ENCODE measurements at places on chromosomes 16 and 17.

GRCh38 chr17:35185849-35186248, 8.3 kb downstream of the SLC35G3 start:
- DNase-seq: no peak

DNA sequence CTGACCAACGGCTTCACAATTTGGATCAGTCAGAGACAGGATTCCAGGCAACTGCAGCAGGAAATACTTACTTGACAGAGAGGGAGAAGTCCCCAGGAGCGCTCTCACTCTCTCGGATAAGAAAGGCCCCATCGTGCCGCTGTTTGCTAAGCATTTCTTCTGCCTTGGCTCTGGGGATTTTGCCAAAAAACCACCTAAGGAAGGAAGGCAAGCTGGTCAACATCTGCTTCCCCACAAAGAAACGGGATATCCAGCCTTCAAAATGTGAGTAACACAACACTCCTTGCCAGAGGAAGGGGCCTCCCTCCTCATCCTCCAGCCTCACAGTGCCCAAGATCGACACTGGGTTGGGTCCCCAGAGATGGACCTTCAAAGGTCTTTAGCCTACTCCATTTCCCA, 36.6 kb upstream of the SLC25A19 start:
- DNase-seq: no peak

- no peak for DNase-seq
Measured at GRCh38 chr17:49524473-49525359, 29.6 kb downstream of the NGFR start.

DNA sequence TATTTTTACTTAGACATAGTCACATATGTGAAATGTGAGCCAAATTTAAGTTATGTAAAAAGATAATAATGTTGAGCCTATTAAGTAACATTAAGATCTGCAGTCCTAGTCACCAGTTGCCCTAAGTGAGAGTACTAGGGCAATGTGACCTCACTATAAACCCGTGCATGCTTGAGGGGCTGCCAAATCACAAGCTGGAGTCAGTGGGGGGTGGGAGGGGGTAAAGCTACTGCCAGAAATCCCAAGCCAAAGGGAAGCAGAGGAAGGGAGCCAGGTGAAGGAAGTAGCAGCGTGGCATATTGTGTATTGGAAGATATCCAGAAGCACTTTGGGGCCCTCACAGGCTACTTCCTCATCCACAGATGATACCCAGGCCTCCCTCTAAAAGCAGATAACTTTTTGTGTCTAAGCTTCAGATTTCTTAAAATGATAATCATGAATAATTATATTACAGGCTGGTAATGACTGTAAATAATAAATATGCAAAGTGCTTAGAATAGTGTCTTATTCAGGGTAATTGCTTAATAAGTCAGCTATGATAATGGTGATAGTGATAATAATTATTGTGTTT, 134.1 kb downstream of the CA10 start:
- no peak for DNase-seq

GRCh38 chr16:65947951-65948350, 418.5 kb upstream of the CDH5 start:
- DNase-seq: no peak

DNA sequence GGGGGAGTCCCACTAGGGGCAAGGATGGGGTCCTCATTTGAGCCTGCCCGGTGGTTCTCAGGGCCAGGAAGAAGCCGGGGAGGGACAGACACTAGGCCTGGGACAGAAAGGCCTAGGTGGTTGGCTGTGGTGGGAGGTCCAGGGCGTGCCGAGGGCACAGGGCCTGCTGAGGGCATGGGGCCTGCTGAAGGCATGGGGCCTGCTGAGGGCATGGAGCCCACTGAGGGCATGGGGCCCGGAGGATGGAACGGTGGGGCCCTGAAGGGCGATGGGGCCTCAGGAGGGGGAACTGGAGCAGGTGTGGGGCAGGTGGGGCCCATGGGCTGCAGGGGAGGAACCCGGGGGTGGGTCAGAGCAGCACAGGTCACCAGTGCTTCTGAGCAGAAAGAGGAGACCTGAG, 31.2 kb downstream of the PELP1 start:
- DNase-seq: no peak

DNA sequence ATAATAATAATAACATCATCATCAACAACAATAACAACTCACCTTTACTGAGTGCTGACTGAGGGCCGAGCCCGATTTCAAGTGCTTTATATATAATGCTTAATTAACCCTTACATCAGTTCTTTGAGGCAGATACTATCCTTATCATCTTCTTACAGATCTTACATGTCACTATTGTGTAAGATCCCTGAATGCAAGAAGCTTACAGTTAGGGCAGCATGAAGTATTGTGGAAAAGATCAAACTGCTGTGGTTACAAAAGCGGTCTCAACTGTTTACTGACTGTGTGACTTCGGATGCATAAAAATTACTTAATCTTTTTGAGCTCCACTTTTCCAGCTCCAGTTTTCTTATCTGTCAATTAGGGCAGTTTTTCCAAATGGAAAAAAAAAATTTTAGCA, 3.3 kb downstream of the VAT1 start:
- DNase-seq: no peak

DNA sequence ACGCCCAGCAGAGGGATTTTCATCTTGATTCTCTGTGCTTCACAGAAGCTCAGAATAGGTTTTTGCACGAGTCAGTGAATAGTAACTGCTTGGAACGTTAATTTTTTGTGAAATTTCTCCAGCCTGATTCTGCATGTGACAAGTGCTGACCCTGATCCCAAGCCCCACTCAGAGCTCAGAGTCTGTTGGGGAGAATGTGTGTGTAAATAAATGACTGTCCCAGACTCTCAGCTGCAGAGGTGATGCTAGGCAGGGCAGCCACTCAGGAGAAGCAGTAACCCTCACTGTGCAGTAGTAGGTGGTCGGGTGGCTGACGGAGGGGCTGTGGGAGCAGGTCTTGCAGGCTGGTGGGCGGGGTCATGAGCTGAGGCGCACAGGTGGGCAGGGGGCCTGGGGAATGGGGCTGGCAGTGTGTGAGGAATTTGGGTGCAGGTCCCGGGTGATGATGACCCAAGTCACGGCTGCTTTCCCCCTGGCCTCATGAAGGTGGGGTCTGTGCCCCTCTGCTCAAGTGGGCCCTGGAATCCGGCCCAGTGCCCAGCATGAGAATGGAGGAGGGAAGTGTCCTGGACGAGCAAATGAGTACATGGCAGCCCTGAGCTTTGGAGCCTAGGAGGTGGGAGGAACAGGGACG, 16.3 kb upstream of the FOXK2 start:
- no peak for DNase-seq

DNA sequence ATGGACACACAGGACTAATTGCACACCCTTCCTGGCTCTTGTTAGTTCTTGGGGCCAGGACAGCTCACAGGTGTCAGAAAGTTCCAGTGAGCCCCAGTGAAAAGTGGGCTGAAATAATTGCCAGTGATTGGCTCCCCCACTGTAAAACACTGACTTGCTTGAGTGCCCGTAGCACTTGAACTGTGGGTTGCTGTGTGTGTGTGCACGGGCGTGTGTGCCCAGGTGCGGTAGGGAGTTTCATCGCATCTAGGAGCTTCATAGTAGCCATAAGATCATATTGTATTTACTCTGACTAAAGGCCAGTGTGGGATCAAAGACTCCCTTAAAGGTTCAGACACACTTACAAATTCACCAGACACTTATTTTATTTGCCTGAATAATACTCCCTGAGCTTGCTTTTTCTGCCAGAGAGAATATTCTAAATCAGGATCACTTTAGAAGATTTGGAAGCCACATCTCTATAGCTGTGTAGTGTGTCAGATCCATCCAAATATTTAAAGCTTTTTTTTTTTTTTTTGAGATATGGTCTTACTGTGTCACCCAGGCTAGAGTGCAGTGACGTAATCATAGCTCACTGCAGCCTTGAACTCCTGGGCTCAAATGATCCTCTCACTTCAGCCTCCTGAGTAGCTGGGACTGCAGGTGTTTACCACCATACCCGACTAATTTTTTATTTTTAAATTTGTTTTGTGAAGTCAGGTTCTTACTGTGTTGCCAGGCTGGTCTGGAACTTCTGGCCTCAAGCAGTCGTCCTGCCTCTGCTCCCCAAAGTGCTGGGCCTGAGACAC, 11.4 kb downstream of the UNK start:
- no peak for DNase-seq

- DNase-seq: no peak
Measured at GRCh38 chr16:84544031-84544773, 39.7 kb upstream of the MEAK7 start.

- DNase-seq: no peak
Measured at GRCh38 chr17:10663231-10663630, 6.1 kb upstream of the MYH3 start.

GRCh38 chr17:45398800-45399199, 33.9 kb downstream of the ARHGAP27 start:
- no peak for DNase-seq

DNA sequence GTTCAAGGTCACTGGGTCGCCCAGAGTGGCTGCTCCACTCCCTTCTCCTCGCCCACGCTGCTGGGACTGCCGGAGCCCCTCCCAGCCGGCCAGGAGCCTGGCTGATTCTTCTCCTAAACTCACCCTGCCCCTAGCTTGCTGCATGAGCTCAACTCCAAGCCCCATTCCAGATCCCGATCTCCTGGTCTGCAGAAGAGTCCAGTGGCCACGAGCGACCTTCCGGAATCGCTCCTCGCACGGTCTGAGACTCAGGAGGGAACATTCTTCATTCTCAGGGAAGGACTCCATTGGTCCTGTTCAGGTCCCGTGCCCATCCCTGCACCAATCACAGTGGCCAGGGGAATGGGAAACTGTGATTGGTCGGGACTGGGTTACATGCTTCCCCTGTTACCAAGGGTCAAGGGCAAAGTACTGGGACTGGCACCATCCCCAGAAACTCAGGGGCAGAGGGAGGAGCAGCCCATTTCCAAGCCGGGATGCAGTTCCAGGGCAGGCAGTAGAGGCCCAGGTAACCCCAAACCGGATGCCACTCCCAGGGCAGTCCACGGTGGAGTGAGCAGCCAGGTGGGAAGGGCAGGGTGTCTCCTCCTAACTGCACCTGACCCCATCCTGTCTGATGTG, 24.5 kb upstream of the CIBAR2 start:
- DNase-seq: no peak

All from stimulated activated CD8-positive, alpha-beta memory T cell treated with anti-CD3 and anti-CD28 coated beads, Interleukin-7, amount 100 ng/mL, for 1 hour (primary cell).